ENCODE measurements at places on chromosomes 12 and 14. TPM values are rescaled to one million over a fixed set of nuclear protein-coding genes. Genes with fewer than 3 reads are reported as not detected.

DNA sequence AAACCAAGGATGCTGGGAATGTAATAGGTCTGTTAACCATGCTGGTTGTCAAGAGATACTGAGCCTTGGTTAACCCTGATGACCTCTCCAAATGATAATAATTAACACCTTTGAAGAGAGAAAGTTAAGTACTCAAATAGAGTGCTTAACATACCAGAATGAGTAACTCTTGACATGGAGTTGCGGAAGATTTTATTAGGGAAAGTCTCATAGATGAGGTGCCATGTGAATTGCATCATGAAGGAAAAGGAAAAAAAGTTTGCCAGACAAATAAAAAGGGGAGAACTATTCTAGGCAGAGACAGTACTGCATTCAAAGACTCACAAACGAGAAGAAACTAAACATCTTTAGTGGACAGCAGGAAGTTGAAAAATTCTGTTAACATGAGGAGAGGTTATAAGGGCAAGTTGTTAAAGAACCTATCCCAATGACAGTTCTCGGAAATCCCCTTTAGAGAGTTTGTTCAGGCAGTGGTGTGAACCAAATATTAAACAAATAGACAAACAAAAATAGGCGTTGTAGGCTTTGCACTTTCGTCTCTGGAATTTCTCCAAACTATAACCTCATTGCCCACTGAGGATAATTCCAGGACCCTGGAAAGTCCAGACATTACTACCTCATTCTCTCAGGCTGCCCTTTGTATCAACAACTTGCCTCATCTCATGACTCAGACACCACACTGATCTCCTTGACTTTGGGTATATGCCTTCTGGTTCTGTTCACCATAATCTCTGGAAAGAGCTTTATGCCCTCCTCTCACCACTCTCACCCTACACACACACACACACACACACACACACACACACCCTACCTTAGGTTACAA, 435.0 kb downstream of the GXYLT1 start:
- DNase-seq, result no peak

GRCh38 chr14:21350539-21350938, 33.3 kb downstream of the SUPT16H start:
- DNase-seq, result no peak

GRCh38 chr12:112606611-112607365, 184.8 kb upstream of the RPH3A start:
- no peak for DNase-seq

DNA sequence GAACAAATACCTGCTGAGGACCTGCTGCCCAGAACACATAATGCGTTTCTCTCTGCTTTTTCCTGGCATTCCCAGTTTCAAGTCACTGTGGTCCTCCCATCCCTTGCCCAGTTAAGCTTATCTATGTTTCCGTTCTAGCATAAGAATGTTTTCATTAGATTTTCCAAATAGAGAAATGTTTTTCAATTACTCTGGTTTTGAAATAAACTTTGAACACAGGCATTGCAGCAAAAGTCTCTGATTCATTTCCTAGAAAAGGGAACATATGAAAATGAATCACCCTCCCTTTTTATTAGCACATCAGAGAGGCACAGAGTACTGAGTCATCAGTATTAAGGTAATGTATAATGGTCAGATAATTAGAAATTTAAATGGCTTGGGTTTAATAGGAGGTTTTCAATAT, 201.1 kb upstream of the TMEM260 start:
- peak; percentile 82 for DNase-seq

The DIO3 gene
- polyA plus RNA-seq, result not detected

The CLECL1 gene
- not detected for polyA plus RNA-seq

- DNase-seq, result peak; percentile 88
Measured at GRCh38 chr12:124498275-124499189, 68.9 kb downstream of the NCOR2 start.

GRCh38 chr12:95613021-95613420, 61.7 kb upstream of the USP44 start:
- peak; percentile 58 for DNase-seq

The BDKRB2 gene
- 60.9 TPM for polyA plus RNA-seq

The MAP1LC3B2 gene
- 1.4 TPM for polyA plus RNA-seq

GRCh38 chr12:6902448-6902847, 2.2 kb upstream of the LRRC23 start:
- DNase-seq, result no peak

Data from IMR-90 (cell line).